Transverse colon (tissue), 4 donors: ENCODE measurements at places on chromosomes 1 and 21. TPM values are rescaled to one million over a fixed set of nuclear protein-coding genes. Genes with fewer than 3 reads are reported as not detected.

Gene ATAD3A
- 34.4 TPM for total RNA-seq

Gene RAB25
- 213 TPM for total RNA-seq

Gene IL20
- total RNA-seq: not detected

Gene PLA2G5
- 0.60 TPM for total RNA-seq

Gene CYP4B1
- 2.4 TPM for total RNA-seq

Gene ZNF695
- total RNA-seq: 0.16 TPM

Gene SUSD4
- total RNA-seq: 1.2 TPM

Gene CASZ1
- 39.1 TPM for total RNA-seq

Gene ADCY10
- total RNA-seq: 3.7 TPM

Gene OLFM3
- not detected for total RNA-seq

Gene MRPL20
- 183 TPM for total RNA-seq

Gene ATP1A2
- 40.8 TPM for total RNA-seq

Gene TNFSF4
- 1.5 TPM for total RNA-seq

Gene TLR5
- total RNA-seq: 9.4 TPM

Gene AMY1B
- total RNA-seq: not detected

Gene DNASE2B
- total RNA-seq: not detected

Gene NHLH1
- not detected for total RNA-seq

Gene MXRA8
- total RNA-seq: 31.1 TPM

Gene RYR2
- 1.2 TPM for total RNA-seq

Gene SPAG17
- total RNA-seq: not detected

Gene HSD3B2
- 3.3 TPM for total RNA-seq

Gene ASCL5
- total RNA-seq: not detected

Gene SMIM1
- total RNA-seq: not detected

Gene LAMB3
- total RNA-seq: 147 TPM

Gene DRAXIN
- not detected for total RNA-seq

Gene TRIM63
- total RNA-seq: not detected

Gene ADARB1
- 32.2 TPM for total RNA-seq

Gene TRPM2
- total RNA-seq: 2.3 TPM

Gene FCER1G
- 20.9 TPM for total RNA-seq

Gene LCE6A
- not detected for total RNA-seq

Gene MPZL1
- total RNA-seq: 79.5 TPM

Gene ALPL
- 1.6 TPM for total RNA-seq

Gene NBL1
- 122 TPM for total RNA-seq

Gene RHCE
- total RNA-seq: not detected

Gene CSF3R
- total RNA-seq: 5.1 TPM

Gene OR2T2
- not detected for total RNA-seq

Gene ADAMTS1
- total RNA-seq: 40.4 TPM

Gene SYT2
- not detected for total RNA-seq

Gene MYOM3
- 2.6 TPM for total RNA-seq

Gene SDF4
- 258 TPM for total RNA-seq
